ENCODE measurements at places on chromosomes 1 and 21.

DNA sequence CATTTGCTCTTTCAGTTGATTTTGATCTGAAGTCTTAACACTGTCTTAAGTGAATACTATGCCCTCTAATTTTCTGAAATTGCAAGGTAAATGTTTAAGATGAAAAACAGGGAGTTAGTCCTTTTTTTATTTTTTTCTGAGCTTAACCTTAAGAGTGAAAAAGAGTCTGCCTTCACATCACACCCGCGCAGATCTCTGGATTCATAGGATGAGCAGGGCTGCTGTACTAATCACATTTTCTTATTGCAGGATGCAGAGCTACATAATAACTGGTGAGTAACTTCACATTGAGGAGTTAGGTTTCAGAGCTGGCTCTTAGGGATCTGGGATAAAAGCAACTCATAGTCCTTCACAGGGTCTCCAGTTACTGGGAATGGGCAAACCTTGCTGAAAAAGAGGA is 188.7 kb upstream of the ATP1B1 start:
- no peaks in the 10 kb centered on the region for H3K27me3 ChIP-seq
- peaks cover 5% of the 10 kb centered on the region for H3K4me1 ChIP-seq
- no peak for DNase-seq

- H3K36me3 ChIP-seq = no peaks in the 10 kb centered on the region
- H3K4me1 ChIP-seq = no peaks in the 10 kb centered on the region
- DNase-seq = no peak
- no peaks in the 10 kb centered on the region for H3K27me3 ChIP-seq
- no peak overlapping the region for H3K4me3 ChIP-seq
- no peak overlapping the region for H3K27ac ChIP-seq
These were observed 54.5 kb upstream of the APP start for GRCh38 chr21:26225046-26225445.

GRCh38 chr21:37088186-37088735 is 15.2 kb downstream of the TTC3 start:
- H3K4me1 ChIP-seq = peaks cover 8% of the 10 kb centered on the region
- H3K27ac ChIP-seq = no peak overlapping the region
- no peak overlapping the region for H3K4me3 ChIP-seq

DNA sequence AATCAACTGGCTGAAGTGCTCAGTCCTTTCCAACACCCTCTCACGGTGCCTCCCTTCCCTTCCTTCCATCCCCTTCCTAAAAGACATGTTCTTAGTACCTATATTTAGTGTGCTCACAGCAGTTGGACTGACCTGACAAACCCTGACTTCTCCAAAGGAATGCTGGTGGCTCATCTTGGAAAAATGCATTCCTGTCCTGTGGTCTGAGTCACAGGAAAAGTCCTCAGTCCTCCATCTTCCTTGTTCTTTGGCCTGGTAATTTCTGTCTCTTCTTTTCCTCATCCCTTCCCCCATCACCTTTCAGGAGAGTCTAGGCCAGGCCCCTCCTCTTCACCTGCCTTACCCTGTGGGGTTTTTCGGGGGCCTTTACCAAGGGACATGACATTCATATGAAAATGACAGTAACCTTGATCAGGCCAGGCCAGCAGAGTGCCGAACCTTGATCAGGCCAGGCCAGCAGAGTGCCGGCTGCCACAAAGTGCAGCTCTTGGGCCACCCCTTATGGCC is 7.2 kb downstream of the ATP1B1 start:
- H3K27me3 ChIP-seq = peaks cover 1% of the 10 kb centered on the region
- peaks cover 35% of the 10 kb centered on the region for H3K4me1 ChIP-seq

- no peak for DNase-seq
- H3K27me3 ChIP-seq = no peaks in the 10 kb centered on the region
- H3K4me3 ChIP-seq = no peak overlapping the region
These were observed 617.7 kb upstream of the ADGRL2 start for GRCh38 chr1:81183051-81183450.
